Hepatocyte (in vitro differentiated cells): ENCODE measurements at places on chromosomes 2 and 18. TPM values are rescaled to one million over a fixed set of nuclear protein-coding genes. Genes with fewer than 3 reads are reported as not detected.

IL1A gene
- polyA plus RNA-seq, result 1.1 and 1.4 TPM in 2 replicates

NOSTRIN gene
- 5.8 and 10.1 TPM in 2 replicates for polyA plus RNA-seq

- no peak for DNase-seq
Measured at GRCh38 chr2:55223958-55224760, 7.9 kb downstream of the CLHC1 start.

AQP12A gene
- polyA plus RNA-seq, result not detected in 2 replicates

- no peak for DNase-seq
Measured at GRCh38 chr18:62730941-62731340, 15.6 kb downstream of the PHLPP1 start.

LINC00305 gene
- 1.5 and 1.9 TPM in 2 replicates for polyA plus RNA-seq

DNA sequence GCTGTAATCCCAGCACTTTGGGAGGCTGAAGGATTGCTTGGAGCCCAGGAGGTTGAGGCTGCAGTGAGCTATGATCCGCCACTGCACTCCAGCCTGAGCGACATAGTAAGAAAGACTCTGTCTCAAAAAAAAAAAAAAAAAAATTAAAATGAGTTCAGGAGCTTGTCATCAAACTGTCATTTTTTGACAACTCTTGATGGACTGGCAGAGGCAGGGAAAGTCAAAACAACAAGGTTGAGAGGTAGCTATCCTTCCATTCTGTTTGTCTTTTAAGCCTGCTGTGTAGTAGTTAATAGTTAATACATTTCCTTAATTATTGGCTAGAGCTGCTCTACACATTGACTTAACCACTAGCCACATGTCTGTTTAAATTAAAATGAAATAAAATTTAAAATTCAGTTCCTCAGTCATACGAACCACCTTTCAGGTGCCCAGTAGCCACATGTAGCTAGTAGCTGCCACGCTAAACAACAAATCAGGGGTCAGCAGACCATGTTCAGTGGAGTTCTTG, 22.7 kb downstream of the DPYSL5 start:
- no peak for DNase-seq

HOXD8 gene
- polyA plus RNA-seq, result 0.77 TPM in 1 of 2 replicates, not detected in the other

GRCh38 chr2:10406491-10407188, 41.5 kb downstream of the ODC1 start:
- DNase-seq, result no peak

DNA sequence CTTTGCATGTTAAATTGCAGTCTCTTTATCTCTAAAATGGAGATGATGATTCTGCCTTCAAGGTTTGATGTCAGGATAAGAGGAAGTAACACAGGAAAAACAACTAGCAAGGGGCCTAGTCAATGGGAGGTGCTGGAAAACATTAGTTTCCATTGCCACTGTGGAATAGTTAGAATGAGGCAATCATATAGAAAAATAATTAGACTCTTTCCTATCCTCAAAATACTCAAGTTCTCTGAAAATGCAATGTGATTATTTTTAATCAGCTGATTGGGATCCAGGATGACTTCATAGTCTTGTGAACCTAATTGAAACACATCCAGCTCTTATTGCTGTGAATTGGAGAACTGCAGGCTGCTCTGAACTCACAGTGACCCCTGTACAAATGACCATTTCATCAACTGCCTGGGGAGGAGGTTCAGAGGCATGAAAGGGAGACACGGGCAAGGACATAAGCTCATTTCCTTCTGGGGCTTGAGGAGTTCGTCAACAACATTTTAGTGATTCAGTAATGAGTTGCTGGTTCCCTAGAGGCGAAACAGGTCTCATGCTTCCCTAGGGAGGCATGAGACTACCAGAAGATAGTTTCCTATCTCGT, 422.5 kb downstream of the LPIN1 start:
- DNase-seq, result no peak

GRCh38 chr18:49827996-49828395, 14.7 kb upstream of the ACAA2 start:
- no peak for DNase-seq

TCF7L1 gene
- polyA plus RNA-seq, result 20.6 and 26.2 TPM in 2 replicates

B3GNT7 gene
- polyA plus RNA-seq, result 2.3 and 4.3 TPM in 2 replicates

DNA sequence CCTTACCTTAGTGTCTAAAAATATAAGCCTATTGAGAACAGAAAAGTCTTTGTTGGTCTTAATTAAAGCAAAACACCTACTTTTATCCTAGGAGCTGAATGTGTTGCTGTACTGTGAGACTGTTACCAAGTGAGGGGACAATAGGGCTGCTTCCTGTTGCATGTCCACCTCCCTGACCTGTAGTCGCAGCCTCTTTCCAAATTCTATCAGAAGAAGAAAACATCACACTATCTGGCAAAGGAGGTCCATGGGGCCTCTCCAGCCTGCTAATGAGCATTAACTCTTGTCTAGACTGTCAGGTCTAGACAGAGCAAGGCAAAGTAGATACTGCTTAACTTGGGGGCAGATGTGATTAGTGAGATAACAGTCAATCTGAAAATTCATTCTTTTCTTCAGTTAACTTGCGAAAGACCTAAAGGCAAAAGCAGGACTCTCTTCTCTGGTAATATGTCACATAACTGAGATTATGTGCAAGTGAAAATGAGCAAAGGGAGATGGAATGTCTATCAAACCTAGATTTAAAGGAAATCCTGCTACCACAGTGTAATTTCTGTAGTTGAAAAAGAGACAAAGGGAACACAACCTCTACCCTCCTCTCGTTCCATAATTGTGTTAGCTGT, 66.9 kb downstream of the CDH20 start:
- no peak for DNase-seq

DNA sequence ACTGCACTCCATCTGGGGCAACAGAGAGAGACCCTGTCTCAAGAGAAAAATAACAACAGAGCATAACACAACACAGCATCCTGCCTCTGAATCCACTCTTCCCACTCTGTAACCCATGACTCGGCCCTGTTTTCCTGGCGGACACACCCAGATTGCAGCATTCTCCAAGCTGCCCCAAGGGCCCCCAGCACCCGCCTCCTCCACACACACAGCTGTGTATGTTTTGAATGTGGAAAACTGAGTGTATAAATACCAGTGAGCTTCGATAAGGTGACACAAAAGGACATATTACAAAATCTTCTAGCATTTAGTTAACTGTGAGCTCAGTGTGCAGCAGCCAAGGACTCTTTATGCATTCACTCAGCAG, 13.0 kb downstream of the IMPA2 start:
- peak; percentile 82 for DNase-seq

CAPN14 gene
- 0.06 and 0.36 TPM in 2 replicates for polyA plus RNA-seq

DNA sequence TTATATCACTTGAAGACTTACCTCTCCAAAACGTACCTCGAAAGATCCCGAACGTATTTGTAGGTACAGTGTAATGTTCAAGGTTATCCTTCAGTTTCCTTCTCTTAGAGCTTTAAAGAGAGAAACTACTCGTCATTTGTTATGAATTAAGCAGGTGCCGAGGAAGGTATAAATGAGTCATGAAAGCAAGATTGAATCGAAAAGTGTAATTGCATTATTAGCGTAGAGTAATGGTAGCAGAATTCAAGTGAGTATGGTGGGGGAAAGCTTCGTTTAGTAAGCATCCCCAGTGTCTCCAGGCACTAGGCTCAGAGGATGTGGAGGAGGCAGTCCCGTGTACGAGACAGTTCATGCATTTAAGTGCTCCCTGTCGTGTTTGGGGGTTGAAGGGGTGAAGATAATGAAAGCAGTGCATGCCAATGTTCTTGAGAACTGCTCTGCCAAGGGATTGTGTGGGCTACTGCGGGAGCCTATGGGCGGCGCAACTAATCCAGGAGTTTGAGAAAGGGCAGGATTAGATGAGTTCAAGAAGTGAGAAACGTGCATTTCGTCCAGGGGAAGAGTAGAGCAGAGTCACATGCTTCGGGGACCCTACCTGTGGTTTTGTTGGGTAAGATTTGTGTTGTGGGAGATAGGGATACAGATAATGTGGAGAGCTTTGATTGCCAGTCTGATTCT, 858 bp downstream of the POLR1B start:
- no peak for DNase-seq

- DNase-seq, result peak; percentile 33
Measured at GRCh38 chr2:237500681-237501424, 13.8 kb downstream of the MLPH start.

DNA sequence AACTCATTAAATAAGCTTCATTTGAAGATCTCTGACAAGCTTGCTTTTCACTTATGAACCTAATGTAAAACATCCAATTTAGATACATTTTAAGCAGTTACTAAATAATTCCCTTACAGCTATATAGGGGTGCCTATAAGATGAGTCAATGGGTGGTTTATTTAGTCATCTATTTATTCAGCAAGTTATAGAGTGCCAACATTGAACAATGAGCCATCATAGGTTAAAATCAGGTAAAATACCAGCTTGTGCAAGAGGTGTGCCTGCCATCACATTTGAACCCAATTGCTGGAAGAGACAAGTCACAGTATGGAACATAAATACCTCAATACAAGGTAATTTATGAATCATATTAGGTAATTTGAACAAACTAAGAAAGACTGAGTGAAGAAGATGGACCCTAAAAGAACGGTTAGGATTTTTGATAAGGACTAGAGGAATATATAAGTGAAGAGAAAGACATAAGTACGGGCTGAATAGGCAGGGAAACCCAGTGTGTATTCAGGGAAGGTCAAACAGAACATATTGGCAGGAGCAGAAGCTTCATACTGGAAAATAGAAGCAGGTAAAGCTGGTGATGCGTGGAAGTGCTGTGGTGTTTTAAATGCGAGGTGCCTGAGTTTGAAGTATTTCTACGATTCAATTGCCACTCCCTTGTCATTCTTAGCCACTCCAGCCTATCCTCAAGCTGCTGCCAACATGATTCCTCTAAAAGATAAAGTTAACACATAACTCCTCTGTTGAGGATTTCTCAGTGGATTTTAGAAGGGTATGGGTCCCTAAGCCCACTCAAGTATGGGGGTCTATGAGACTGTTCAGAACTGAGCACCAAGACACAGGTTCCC, 18.9 kb upstream of the STAT4 start:
- DNase-seq, result no peak

DNA sequence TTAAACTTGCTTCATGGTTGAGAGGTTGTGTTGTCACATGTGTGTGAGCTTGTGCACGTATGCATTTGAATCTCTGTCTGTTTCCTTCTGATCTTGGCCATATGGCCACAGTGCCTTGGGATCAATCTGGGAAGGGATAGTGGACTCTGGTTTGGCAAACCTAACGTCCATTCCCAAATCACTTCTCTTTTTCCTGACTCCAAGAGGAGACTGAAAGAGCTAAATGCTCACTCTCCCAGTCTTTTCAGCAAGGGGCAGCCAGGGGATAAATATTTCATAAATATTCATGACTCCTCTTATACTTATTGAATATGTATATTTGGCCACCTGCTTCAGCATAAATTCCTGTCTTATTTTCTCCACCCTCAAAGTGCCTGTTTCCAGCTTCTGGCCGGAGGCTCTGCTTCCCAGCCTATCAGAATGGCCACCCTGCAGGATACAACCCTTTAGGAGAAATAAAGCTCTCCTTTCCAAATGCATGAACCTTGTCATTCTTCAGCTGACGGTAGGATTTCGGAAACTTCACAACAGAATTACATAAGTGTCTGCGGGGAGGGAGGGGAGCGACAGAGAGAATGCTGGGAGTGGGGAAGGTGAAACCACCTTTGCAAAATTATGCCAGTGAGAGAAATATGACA, 112.2 kb upstream of the COPS8 start:
- DNase-seq, result no peak

IL1F10 gene
- not detected in 2 replicates for polyA plus RNA-seq

DNA sequence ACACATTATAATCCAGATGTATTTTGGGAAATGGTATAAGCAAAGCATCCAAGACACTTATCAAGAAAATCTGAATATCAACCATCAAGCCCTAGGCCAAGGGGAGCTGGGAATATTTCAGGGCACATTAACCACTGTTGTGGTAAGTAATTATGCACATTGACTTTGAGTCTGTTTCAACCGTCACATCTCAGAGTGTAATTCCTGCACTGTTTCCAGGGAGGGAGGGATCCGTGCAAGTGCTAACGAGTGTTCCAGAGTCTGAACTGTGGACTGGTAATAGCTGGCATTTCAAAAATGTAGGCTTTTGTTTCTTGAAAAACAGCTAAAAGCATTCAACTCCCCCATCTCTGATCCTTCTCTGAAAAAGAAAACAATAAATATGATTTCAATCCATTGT, 681.6 kb downstream of the BCL11A start:
- DNase-seq, result no peak

DNA sequence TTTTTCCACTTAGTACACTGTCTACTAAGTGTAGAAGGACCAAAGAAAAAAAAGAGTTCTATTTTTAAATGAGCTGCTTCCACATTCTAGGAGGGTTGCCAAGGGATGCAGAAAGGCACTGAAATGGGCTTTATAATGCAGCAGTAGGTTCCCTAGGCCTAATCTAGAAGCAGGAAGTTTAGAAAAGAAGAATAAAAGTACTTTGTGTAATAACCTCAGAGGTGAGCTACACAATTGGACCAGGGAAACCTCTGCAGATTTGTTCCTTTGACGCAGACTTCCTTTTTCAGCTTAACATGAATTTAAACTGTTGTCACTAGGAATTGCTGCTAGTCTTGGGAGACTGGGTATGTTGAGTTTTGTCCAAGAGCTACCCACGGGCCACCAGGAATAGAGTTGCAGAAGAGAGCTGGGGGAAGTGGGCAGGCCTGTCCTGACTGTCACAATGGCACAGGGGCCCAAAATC, 34.6 kb upstream of the RAB1A start:
- DNase-seq, result no peak

IL1RL2 gene
- 1.3 TPM in 1 of 2 replicates, not detected in the other for polyA plus RNA-seq

DNA sequence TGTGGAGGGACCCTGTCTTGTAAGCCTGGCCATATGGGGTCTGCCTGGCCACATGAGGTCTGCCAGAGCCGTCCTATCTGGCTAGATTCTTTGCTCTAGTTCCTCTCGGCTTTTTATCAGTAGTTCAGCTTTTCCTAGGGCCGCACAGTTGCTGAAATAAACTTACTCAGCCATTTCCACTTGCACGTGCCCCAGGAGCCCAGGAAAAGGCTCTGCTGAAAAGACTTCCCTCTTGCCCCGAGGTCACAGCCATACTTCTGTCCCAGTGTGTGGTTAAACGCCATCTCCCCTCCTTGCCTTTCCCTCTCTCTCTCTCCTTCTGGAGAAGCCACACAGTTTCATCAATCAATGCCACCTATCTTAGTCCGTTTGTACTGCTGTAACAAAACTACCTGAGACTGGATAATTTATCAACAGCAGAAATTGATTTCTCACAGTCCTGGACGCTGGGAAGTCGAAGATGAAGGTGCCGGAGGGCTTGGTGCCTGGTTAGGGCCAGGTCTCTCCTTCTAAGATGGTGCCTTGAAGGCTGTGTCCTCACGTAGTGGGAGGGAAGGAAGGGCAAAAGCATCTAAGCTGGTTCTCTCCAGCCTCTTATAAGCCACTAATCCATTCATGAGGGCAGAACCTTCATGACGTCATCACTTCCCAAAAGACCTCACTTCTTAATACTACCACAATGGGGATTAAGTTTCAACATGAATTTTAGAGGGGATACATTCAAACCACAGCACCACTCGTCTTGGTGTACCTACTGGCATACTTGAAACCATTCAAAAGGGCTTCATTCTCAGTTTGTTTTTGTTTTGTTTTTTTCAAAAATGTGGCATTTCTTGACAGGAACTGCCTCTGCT, 11.2 kb upstream of the GALM start:
- DNase-seq, result no peak
